NCI-H1436 (cell line): ENCODE measurements at places on chromosomes 6 and 20.

- no peak for DNase-seq
Measured at GRCh38 chr6:127297502-127298070, 30.9 kb downstream of the RNF146 start.

DNA sequence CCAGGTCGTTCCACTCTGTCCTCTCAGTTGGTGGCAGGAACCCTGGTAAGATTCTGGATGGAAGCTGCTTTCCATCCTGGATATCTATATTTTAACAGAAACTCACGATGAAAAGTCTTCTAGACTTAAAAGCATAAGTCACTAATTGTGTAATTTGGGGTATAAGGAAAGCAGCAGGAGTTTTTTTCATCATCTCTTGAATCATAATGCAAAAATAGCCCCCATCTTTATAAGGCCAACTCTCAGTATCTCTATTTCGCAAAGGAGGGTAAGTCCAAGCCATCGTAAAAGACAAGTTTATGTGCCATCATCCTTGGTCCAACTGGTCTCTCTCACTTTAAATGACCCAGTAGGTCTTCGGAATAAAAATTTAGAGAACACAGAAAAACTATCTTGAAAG lies 95.1 kb downstream of the FAM50B start:
- no peak for DNase-seq

DNA sequence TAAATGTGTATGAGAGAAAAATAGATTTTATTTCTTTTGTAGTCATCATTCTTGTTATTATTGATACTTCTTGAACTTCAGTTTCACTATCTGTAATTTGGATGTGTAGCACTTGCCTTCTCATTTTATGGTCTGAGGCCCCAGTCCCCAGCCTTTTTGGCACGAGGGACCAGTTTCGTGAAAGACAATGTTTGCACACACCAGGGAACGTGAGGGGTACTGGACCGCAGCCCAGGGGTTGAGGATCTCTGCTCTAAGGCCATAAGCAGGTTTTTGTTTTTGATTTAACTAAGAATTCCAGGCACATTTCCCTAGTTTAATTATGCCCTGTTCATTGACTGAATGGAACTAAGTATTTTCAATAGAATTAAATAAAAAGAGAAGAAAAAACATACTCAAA lies 261.5 kb downstream of the BMP2 start:
- no peak for DNase-seq

GRCh38 chr6:71028877-71029252 lies 72.0 kb upstream of the B3GAT2 start:
- no peak for DNase-seq

- no peak for DNase-seq
Measured at GRCh38 chr6:123619156-123619555, 17.6 kb downstream of the TRDN start.

- no peak for DNase-seq
Measured at GRCh38 chr6:11423072-11423471, 114.5 kb upstream of the TMEM170B start.

GRCh38 chr6:160348223-160349019 lies at the start of gene SLC22A3:
TSS of gene SLC22A3 (plus strand) at chr6:160348378. CDS start at chr6:160348420, 42 bp downstream.
- DNase-seq, result no peak
